LoVo (cell line): ENCODE measurements at places on chromosomes 2 and 18.

- no peak for DNase-seq
Observed at GRCh38 chr2:232777276-232777675, 911 bp upstream of the KCNJ13 start.

- DNase-seq, result no peak
Observed at GRCh38 chr2:29749843-29750242, 171.5 kb downstream of the ALK start.

- DNase-seq, result peak; percentile 78
Observed at GRCh38 chr2:20584399-20585358, 66.2 kb downstream of the HS1BP3 start.

DNA sequence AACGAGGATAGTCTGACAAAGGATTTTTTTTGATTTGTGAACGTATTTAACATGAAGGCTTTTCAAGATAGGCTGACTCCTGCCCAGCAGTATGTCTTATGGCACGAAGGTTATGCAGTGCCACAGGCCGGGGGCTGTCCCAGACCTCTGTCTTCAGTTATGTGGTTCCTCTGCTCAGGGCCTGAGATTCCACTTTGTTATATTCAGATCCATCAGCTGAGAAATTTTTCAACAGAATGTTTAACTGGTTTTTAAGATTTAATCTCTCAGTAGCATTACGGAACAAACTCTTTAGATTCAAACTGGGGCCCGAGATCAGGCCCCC is 20.0 kb downstream of the C2orf74 start:
- no peak for DNase-seq

GRCh38 chr2:154995361-154995760 is 296.9 kb downstream of the KCNJ3 start:
- DNase-seq, result no peak
